Uterus (tissue), 4 donors: ENCODE measurements at places on chromosomes 7 and 10. TPM values are rescaled to one million over a fixed set of nuclear protein-coding genes. Genes with fewer than 3 reads are reported as not detected.
A peak's percentile ranks its signal among the peaks of the same experiment; 100 is the strongest.

DLX6 gene
- 0.30 TPM for total RNA-seq

DNA sequence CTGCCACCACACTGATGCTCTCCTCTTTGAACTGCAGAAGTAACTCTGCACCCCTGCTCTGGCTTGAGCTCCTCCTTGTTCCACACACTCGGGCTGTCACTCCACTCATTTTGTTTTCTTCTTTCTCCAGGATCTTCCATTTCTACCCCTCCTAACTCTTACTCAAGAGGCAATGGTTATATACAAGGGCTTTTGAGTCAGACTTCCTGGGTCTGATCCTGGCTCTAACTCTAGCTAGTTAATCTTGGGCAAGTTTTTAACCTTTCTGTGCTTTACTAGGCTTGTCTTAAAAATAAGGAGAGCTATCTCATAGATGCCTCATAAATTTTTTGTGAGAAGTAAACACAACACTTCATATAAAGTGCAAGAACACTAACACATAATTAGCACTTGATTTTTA is 45.3 kb upstream of the GNAI1 start:
- DNase-seq: no peak

DNA sequence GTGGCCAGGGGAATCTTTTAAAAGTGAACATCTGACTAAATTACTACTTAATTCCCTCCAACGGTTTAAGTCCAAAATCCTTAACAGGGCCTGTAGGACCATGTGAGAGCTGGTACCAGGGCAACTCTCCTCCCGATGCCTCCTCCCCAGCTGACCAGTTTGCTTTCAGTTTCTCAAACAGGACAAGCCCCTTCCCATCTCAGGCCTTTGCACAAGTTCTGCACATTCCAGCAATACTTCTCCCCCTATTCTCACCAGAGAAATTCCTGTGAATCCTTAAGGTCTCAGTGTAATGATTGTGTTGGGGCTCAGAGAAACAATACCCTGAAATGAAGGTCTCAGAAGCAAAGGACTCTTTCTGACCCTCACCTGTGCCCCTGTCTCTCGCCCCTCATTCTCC is 8.0 kb upstream of the CALHM1 start:
- no peak for DNase-seq

DNA sequence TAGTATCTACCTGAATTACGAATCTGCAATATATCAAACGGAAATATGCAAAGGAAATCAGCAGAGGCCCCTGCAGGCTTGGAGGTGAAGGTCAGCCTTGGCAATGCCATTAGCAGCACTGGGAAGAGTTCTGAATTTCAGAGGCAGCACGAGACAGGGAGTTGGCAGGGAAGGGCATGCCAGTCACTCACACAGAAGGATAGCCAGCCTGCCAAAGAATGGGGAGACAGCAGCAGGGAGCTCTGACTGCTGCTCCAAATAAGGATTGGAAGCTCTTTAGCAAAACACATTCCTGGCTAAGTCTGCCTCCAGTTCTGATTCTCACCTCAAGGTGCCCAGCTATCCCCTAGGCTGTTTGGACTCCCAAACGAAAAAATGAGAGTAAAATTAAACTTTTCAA is 188.0 kb downstream of the PDE1C start:
- DNase-seq: no peak

- DNase-seq: no peak
Observed at GRCh38 chr7:55381696-55382095, 16.6 kb downstream of the LANCL2 start.

BAZ1B gene
- total RNA-seq: 77.8 TPM

NYAP1 gene
- total RNA-seq: 4.4 TPM

CPN1 gene
- total RNA-seq: not detected

HOXA7 gene
- total RNA-seq: 9.1 TPM

TUBB8 gene
- total RNA-seq: not detected

TNPO3 gene
- 57.9 TPM for total RNA-seq

MUC12 gene
- total RNA-seq: 0.29 TPM

RBM20 gene
- total RNA-seq: 1.0 TPM

GRCh38 chr7:23967949-23968599 is 258.1 kb downstream of the STK31 start:
- no peak for DNase-seq

DNA sequence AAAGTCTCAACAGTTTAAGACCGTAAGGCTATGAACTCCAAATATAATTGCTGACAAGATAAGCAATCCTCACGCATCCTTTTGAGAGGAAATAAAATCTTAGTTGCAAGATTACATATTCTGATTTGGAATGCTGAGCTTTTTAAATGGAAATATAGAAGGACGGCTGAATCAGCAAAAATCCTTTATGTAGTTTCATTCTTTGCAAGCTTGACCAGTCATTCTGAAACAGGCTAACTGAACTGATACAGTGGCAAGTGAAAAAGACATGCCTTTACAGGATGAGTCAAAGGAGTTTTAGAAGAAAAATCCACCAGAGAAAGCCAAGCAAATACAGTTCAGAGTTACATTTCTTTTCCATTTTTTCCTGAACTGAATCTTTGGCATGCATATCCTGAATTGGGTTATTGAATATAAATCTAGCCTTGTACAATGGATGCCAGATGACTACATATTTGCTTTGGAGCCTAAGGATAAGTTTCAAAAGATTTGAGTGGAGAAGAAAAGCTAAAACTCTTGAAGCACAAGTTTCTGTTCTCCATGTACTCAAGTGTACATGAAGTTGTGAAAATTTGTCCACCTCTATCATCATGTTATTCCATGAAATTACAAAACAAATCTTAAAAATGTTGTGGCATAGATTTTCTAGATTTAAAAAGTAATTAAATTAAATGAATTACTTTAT is 4.4 kb downstream of the VIM start:
- no peak for DNase-seq

CYP3A4 gene
- not detected for total RNA-seq

DNA sequence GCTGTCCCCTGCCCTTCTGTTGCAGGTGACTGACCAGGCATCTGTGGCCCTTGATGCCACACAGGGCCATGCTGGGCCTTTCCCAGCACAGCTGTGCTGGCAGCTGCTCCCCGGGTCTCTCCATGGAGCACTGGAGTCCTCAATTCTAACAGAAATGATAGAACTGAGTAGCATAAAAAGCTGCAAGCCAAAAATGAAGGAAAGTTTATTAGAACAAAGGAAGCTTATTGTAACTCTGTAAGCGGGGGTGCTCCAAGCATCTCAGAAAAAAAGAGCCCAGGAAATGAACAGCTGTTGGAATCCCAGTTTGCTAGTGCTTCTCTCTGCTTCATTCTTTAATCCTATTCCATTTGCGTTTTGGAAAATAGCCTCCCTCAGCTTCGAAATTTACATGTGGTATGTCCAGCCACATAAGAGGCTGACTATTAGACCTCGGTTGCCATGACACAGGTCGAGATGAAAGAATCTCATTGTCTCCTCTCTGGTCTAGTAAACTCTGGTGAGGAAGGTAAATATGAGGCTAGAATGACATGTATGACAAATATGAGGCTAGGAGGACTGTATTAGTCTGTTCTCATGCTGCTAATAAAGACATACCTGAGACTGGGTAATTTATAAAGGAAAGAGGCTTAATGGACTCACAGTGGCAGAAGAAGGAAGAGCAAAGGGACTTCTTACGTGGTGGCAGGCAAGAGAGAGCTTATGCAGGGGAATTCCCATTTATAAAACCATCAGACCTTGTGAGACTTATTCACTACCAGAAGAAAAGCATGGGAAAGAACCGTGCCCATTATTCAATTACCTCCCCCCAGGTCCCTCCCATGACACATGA is 23.7 kb downstream of the EPDR1 start:
- DNase-seq: no peak

- no peak for DNase-seq
Observed at GRCh38 chr7:157805713-157806112, 468.9 kb downstream of the DNAJB6 start.

DNA sequence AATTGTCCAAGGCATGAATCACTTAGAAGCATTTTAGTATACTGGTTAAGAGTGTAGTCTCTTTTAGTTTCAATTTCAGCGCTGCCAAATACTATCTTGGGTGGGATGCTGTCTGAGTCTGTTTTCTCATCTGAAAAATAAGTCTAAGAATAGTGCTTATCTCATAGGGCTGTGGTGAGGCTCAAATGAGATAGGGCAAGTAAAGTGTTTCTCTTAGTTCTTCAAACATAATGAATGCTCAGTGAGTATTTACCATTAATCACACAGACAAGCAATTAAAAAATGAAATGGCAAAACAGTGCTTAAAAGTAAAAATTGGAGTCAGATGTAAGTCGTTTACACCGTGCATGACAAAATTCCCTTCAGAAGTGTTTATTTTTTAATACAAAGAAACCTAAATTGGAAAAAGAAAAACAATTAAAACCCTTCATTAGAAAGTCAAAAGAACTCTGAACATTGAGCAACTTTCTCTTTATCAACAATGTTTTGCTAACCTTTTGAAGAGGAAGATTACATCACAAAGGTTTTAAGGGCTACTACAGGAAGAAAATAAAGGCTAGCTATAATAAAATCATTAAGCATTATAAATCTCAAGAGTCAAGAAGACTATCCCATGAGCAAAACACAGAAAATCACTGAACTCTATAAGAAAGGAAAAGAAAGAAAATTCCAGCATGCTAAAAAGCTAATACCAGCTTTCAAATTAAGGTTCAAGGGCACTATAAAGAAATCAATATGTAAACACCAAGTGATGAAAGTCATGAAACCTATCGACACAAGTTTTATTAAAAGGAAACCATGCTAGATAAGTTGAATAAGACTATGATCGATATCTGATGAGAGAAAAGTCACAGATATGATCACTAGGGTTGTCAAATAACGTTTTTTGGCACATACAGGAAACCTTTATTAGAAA is 45.6 kb upstream of the C1GALT1 start:
- DNase-seq: peak; percentile 21

DNA sequence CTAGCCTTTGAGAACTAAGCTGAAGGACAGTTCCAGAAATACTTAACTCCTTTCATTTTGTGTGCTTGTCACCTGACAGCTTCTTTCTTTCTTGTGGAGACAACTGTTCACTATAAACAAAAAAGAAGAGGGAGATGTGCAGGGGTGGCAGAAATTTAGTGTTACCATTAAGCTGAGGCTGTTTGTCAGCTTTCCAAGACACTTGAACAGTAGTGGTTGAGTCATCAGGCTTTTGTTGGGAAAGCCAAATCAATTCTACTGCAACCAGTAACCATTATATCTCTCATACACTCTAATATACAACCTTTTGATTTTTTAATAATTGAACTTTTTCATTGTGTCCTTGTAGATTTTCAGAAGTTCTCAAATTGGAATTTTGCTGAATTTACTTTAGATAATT is 75.3 kb downstream of the POLL start:
- DNase-seq: no peak

MSMB gene
- total RNA-seq: not detected

- peak; percentile 35 for DNase-seq
Observed at GRCh38 chr10:89217057-89217990, 10.2 kb upstream of the CH25H start.

GRCh38 chr10:44201656-44202055 is 183.2 kb downstream of the CXCL12 start:
- DNase-seq: no peak

DNA sequence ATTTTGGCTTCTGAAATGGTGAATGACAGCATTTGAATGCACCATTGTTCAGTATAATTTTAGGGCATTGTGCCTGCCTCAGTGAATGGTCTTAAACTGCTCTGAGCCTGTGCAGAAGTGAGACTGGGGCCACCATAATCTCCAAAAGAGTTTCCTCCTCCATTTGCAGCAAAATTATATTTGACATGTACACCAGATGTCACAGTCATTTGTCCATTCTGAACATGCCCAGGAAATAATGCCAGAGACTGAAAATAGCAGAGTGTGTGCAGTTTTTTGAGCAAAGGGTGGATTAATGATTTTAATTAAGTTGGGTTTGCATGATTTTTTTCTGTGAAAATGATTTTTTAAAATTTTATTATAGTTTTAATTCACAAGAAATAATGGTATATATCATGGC is 26.4 kb upstream of the SLC35B4 start:
- DNase-seq: no peak

SKIDA1 gene
- total RNA-seq: 4.9 TPM
